NCI-H1694 treated with DMSO at 0.1 percent for 48 hours (cell line): ENCODE measurements at places on chromosomes 2 and 18.

- DNase-seq, result no peak
Observed at GRCh38 chr18:62505669-62506494, 16.9 kb upstream of the ZCCHC2 start.

DNA sequence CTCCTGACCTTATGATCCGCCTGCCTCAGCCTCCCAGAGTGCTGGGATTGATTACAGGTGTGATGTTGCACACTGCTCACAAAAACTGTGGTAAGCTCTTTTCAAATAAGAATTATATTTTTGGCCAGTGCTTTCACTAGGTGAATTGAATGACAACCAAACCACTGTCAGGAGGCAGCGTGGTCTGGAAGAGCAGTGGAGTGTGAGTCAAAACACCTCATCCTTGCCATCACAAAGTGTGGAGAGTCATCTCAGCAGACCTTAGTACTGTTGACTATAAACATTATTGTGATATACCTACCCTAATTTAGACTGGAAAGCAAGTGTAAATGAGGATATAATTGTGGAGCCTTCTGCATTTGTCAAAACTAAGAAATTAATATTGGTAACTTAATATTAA, 61.3 kb downstream of the UBE2E3 start:
- no peak for DNase-seq

- no peak for DNase-seq
Observed at GRCh38 chr18:75169411-75169810, 39.5 kb downstream of the PTGR3 start.

DNA sequence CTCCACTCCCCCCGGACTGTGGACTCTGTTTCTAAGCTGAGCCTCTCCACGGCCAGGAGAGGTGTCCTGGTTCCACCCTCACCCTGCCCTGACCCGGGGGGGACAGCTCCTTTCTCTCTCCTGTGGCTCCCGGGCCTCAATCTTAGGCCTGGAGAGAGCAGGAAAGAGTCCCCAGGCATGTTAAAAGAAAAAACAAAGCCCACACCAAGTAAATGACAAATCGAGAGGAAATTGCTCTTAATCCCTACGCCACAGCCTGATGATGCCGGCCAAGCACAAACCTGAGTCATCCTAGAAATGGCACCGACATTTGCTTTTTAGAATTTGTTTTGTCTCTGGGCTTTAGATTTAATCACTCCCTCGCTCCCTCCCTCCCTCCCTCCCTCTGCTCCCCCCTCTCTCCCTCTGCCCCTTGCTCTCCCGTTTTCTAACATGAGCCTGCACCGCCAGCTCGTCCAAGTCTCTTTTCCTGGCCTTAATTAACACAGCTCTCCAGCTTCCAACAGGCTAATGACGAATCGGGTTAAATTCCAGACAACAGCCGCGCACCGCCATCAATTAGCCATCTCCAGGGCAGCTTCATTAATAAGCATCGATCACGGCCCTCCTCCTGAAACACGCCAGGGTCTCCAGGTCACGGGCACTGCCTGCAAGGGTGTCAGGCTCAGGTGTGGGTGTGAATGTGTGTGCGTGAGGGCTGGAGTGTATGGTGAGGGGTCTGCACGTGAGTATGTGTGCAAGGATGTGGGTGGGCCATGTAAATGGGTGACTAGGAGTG, 230.8 kb downstream of the CELF4 start:
- no peak for DNase-seq

DNA sequence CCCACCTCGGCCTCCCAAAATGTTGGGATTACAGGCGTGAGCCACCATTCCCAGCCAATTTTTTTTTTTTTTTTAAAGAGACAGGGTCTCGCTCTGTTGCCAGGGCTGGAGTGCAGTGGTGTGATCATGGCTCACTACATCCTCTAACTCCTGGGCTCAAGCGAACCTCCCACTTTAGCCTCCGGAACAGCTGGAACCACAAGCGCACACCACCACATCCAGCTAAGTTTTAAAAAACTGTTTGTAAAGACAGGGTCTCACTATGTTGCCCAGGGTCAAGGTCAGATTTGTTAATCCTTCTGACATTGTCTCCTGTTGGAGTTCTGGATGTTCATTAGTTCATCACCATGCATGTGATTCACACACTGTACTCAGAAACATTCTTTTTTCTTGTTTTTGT, 149.9 kb downstream of the TGIF1 start:
- DNase-seq, result no peak

DNA sequence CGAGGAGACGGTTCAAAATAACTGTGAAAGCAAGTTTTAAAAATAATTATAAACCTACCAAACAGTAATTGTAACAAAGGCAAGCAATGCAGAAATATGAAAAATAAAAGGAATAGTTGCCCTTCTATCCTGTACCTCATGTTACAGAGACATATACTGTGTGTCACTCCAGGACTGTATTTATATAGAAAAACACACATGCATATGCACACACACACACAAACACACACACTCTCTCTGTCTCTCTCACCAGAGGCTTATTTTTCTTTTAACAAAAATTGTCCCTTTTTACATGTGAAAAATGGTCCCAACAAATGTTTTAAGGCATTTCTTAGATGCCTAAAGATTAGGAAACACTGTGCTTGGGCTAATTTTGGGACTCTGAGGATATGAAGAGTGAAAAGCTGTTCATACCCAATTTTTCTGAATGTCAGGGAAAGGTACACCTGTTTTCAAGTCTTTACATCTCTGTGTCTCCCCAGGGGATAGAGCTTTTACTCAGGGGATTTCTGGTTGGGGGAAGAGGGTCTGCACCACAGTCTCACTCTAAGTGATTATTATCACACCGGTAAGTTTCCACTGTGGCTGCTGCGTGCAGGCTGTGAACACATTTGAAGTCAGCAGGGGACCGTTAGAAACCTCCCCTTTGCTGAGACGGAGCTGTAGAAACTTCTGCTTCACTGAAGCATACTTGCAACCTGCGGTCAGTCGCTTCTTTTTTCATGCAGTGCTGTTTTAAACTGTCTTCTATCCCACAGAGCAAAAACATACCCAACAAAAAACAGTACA, 51.4 kb upstream of the SPAG16 start:
- no peak for DNase-seq

GRCh38 chr18:60676815-60677214, 304.2 kb upstream of the MC4R start:
- DNase-seq, result no peak

DNA sequence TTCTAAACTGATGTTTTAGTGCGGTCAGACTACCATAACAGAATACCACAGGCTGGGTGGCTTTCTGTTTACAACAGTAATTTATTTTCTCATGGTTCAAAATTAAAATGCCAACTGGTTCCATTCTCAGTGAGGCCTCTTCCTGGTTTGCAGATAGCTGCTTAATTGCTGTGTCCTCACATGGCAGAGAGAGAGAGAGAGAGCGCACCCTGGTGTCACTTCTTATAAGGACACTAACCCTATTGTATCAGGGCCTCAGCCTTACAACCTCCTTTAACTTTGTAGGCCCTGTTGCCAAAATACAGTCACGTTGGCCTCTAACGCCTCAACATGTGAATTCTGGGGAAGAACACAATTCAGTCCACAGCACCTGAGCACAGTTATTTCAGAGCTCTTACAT, 37.5 kb upstream of the ZNF385B start:
- DNase-seq, result peak; percentile 54

DNA sequence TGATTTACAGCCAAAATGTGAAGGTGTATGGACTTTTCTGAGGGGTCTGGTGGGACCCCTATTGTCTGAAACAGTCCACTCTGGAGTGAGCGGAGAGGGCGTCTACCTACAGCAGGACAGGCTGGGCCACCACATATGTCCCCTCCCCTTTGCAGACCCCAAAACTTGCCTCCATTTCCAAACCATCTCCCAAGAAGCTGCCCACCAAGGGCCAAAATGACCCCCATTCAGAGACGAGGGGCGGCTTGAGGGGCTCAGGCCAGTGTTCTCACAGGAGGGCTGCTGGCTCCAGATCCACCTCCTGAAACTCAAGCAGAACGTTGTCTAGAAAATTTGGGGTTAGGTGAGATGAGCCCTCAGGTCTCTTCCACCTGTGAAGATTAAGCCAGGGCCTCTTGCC, 161.1 kb upstream of the SALL3 start:
- no peak for DNase-seq

DNA sequence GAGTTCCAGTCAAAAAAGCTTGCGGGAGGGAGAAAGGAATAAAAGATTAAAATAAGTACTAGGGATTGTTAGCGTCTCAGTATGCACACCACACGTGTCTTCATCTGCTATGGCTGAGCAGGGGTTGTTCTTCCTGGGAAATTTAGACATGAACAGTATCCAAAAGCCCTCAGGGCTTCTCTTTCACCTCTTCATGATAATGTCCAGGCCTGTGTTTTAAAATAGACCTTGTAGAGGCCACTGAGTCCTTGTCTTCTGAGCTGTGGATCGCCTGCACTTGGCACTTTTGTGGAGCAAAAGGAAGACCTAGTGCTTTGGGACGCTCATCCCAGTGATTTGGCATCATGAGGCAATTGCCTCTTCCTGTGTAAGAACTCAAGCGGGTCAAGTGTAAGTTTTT, 52.4 kb downstream of the CFAP221 start:
- DNase-seq, result no peak

- DNase-seq, result no peak
Observed at GRCh38 chr2:177338177-177338721, 54.3 kb upstream of the AGPS start.

DNA sequence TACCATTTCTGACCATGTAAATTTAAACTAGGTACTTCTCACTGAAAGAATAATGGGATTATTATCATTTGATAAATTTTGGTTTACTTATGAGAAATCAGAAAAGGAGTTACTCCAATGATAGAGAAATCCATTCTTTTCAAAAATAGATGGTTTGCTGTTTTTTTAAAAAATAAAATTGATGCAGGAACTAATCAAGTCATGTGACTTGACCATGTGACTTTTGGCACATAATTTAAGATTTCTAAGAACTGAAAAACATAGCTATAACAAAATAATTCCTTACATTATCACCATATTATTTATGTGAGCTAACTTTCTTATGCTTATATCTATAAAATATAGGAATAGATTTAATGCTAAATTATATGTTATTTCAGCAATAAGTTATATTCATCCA, 247.1 kb upstream of the FIGN start:
- no peak for DNase-seq

DNA sequence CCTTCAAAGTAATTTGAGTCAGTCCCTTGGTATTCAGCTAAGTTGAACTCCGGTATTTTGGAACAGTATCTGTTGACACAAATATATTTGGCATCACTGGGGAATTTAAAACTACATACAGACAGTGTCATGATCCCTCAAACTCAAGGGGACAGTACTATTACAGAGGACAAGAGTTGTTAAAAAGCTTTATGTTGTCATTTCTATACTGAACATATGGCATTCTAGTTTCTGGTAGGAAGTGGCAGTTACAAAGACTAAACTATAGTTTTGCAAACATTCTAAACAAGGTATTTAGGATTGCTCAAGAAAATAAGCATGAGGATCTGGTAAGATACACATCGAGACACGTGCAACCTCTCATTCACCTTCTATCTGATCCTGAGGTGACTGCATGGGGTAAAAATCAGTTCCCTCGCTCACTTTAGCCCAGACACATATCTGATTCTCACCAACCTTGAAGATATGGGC, 16.6 kb upstream of the CCNYL1 start:
- DNase-seq, result no peak

- no peak for DNase-seq
Observed at GRCh38 chr2:234588054-234588430, 91.2 kb upstream of the ARL4C start.

DNA sequence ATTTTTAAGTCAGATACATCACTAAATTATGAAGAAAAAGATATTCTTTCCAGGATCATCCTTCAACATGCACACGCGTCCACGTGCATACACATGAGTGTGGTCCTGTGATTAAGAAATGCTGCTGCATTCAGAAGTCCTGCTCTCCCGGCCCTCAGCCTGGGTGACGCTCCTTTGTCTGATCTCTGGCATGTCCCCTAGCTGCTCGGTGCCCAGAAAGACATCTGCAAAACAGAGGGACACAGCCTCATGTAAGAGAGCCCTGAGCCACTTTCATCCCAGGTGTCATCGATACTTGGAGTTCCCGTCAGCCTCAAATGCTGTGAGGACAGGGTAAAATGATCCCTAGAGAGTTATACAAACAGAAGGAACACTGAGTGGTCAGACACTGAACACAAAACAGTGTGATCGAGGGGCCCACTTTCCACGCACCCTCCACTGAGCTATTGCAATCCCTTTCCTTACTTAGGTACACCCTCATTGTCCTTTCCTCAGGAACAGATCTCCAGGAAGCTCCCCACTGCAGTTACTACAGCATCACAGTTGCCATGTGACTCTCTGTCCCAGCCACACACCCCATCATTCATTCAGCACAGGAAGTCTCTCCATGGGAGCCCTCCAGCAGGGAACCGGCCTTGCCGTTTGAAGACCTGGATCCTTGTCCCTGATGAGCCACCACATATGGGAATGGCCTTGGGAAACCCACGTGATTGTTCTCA, 32.1 kb downstream of the CRACDL start:
- no peak for DNase-seq

GRCh38 chr2:40150266-40150665, 301.6 kb downstream of the SLC8A1 start:
- DNase-seq, result no peak

DNA sequence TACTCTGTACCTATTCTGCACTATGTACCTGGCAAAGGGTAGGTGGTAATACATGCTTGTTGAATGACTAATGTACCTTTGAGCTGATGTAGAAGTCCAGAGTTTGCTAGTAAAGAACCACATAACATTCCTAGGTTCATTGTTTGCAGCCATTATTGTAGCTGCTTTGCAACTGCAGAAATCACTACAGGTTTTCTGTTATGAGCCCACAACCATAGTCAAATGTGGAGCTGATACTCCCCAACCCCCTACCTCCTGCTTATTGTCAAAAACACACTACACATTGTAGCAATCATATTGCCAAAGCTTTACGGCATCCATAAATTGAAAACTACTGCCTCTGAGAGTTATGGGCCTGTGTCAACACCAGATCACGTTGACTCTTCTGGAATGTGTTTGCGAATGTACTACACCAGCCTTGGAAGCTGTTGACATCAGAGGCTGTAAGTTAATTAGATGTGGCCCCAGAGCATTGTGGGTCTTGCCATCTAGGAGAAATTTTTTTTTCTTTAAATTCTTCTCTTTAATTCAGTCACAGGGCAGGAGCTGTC, 187.0 kb downstream of the AGPS start:
- DNase-seq, result no peak

DNA sequence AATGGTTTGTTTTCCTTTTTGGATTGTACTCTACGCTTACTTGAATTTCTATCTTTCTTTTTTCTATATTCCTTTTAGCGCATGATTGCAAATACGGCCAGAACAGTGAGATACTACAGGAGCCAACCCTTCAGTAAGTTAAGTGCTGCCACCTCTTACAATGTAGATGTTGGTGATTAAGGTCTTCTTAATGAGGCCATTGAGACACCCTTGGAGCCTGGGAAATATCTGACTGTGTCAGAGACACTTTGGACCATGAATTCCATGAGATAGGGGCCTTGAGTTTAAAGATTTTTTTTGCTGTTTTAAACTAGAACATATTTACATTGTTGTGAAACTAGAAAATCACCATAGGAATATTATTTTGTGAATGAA, 27.1 kb upstream of the MAP3K20 start:
- DNase-seq, result peak; percentile 69

- no peak for DNase-seq
Observed at GRCh38 chr2:119516121-119516520, 8.2 kb downstream of the SCTR start.
